ENCODE measurements at places on chromosomes 4 and X. TPM values are rescaled to one million over a fixed set of nuclear protein-coding genes. Genes with fewer than 3 reads are reported as not detected.
A peak's percentile ranks its signal among the peaks of the same experiment; 100 is the strongest.

The LONRF3 gene
- polyA plus RNA-seq: 0.20 TPM

The SPARCL1 gene
- 345 TPM for polyA plus RNA-seq

- DNase-seq: peak; percentile 21
These were observed 49.2 kb upstream of the TLR2 start for GRCh38 chr4:153634738-153635353.

DNA sequence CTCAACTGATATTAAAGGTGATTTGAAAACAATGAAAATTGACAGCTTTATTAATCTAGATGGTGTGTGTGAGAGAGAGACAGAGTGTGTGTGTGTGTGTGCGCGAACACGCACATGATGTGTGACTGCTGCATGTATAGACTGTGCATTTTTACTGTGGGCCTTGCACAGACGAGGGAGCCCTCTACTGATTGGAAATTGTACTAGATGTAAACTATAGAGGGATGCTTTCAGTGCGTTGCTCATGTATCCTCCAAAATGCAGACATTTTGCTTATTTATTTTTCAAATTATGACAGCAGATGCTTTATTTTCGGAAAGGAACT is 168.4 kb upstream of the GK2 start:
- DNase-seq: peak; percentile 89

DNA sequence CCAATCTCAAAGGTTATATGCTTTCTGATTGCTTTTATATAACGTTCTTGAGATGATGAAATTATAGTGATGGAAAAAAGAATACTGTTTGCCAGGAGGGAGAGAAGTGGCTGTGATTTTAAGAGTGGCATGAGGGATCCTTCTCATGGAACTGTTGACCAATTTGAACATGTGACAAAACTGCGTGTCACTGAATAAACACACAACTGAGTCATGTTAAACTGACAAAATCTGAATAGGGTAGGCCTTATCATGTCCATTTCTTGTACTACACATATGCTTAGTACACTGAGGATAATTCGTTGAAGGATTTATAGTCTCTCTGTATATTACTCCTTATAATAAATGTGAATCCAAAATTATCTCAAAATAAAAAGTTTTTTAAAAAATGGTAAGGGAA is 22.2 kb upstream of the HSPA4L start:
- DNase-seq: no peak

All from brain (organoid and tissue), 16 donors.